ENCODE measurements at places on chromosomes 11 and 22. TPM values are rescaled to one million over a fixed set of nuclear protein-coding genes. Genes with fewer than 3 reads are reported as not detected.

UBQLN3 gene
- total RNA-seq, result not detected

SCGB1D2 gene
- not detected for total RNA-seq

MEI1 gene
- total RNA-seq, result 4.6 TPM

OR51B5 gene
- not detected for total RNA-seq

UPB1 gene
- not detected for total RNA-seq

UBASH3B gene
- total RNA-seq, result 13.3 TPM

SLC22A25 gene
- not detected for total RNA-seq

TEX12 gene
- total RNA-seq, result not detected

HTR3A gene
- not detected for total RNA-seq

IGSF22 gene
- not detected for total RNA-seq

MYO7A gene
- not detected for total RNA-seq

MYBPC3 gene
- not detected for total RNA-seq

ABTB2 gene
- 1.8 TPM for total RNA-seq

TRIM6 gene
- 7.1 TPM for total RNA-seq

SUSD2 gene
- 13.8 TPM for total RNA-seq

LRRC51 gene
- 8.7 TPM for total RNA-seq

SYT7 gene
- 1.7 TPM for total RNA-seq

ZP1 gene
- total RNA-seq, result not detected

HEPACAM gene
- 0.29 TPM for total RNA-seq

AGBL2 gene
- total RNA-seq, result 0.86 TPM

SPDYC gene
- not detected for total RNA-seq

OR8D1 gene
- not detected for total RNA-seq

H19 gene
- 55.1 TPM for total RNA-seq

DRD4 gene
- not detected for total RNA-seq

STK33 gene
- total RNA-seq, result 5.3 TPM

DEPDC5 gene
- total RNA-seq, result 11.7 TPM

PDE2A gene
- 0.86 TPM for total RNA-seq

CBLIF gene
- total RNA-seq, result not detected

SCUBE1 gene
- not detected for total RNA-seq

LINC01488 gene
- total RNA-seq, result not detected

SLC43A3 gene
- 83.5 TPM for total RNA-seq

MPEG1 gene
- not detected for total RNA-seq

SLC22A24 gene
- total RNA-seq, result not detected

MPZL2 gene
- not detected for total RNA-seq

CNTF gene
- total RNA-seq, result not detected

OR4A16 gene
- total RNA-seq, result not detected

SLN gene
- total RNA-seq, result not detected

KRTAP5-10 gene
- not detected for total RNA-seq

KRTAP5-8 gene
- total RNA-seq, result not detected

TMEM123 gene
- total RNA-seq, result 84.0 TPM

KDM4E gene
- total RNA-seq, result not detected

UPK3A gene
- total RNA-seq, result not detected

SCGB1D1 gene
- not detected for total RNA-seq

TMEM45B gene
- not detected for total RNA-seq

MIAT gene
- total RNA-seq, result 0.86 TPM

PARVG gene
- not detected for total RNA-seq

PRR5L gene
- total RNA-seq, result 3.5 TPM
